ENCODE measurements at places on chromosomes 4 and X. TPM values are rescaled to one million over a fixed set of nuclear protein-coding genes. Genes with fewer than 3 reads are reported as not detected.

- no peak for DNase-seq
Observed at GRCh38 chrX:32995427-32995826, 215.9 kb downstream of the DMD start.

GRCh38 chrX:153327561-153327960, 6.0 kb upstream of the PNMA6F start:
- no peak for DNase-seq

DNA sequence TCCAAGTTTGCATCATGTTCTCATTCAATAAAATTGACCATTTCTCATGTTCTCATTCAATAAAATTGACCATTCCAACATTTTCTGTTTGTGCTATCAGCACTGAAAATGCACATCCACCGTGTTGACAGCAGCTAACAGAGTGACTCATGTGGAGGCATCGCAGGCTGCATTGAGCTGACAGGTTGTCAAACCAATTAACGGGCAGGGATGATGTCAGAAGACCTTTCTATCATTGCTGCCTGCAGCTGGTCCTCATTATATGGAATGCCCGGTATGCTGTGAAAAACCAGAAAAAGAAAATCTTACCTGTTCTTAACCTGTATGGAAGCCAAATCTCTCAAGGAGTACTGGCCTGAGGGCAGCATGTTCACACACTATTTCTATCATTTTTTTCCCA, 202.0 kb downstream of the SMIM20 start:
- no peak for DNase-seq

DNA sequence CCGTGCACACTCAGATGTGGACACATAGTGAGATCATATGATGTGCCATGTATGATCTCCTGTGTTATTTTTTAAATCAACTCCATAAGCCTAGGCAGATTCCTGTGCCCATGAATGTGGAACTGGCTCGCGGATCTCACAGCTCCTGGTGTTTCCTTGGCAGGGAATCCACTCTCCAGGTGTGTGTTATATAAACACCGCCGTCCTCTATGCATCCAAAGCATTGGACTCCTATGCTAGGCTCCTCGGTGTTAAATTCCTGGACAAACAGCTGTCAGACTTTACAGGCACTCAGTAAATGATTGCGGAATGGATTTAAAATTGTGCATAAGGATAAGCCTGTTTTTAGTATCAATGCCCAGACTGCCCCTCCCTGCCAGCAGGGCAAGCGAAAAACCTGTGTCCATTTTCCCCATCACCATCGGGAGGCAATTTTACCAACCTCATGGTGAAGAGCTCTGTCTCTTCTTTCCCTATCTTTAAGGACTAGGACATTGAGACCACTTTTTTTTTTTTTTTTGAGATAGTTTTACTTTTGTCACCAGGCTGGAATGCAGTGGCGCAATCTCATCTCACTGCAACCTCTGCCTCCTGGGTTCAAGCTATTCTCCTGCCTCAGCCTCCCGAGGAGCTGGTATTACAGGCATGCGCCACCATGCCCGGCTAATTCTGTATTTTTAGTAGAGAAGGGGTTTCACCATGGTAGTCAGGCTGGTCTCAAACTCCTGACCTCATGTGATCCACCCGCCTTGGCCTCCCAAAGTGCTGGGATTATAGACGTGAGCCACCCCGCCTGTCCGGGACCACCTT, 23.6 kb upstream of the GPR78 start:
- no peak for DNase-seq

The REELD1 gene
- total RNA-seq: not detected

- DNase-seq: no peak
Observed at GRCh38 chrX:132071254-132071653, 48.2 kb downstream of the STK26 start.

GRCh38 chrX:96861218-96861617, 22.5 kb upstream of the RPA4 start:
- DNase-seq: no peak

The AFF2 gene
- total RNA-seq: 2.0 TPM

DNA sequence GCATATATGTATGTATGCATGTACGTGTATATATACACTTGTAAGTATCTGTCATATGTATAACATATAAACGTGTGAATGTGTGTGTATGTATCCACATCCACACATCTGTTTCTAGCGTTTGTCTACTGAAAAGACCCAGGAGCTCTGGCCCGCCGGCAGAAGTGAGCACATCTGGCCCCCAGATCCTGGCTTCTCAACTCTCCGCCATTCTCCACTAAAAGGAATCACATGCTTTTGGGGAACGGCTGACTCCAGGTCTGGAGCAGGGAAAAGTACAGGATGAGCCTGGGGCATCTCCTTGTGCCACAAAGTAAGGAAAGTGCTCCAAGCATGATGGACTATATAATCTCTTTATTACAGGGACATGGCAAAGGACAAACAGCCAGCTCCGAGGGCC, 143.7 kb downstream of the AFAP1 start:
- no peak for DNase-seq

The C4orf50 gene
- 0.07 TPM for total RNA-seq

DNA sequence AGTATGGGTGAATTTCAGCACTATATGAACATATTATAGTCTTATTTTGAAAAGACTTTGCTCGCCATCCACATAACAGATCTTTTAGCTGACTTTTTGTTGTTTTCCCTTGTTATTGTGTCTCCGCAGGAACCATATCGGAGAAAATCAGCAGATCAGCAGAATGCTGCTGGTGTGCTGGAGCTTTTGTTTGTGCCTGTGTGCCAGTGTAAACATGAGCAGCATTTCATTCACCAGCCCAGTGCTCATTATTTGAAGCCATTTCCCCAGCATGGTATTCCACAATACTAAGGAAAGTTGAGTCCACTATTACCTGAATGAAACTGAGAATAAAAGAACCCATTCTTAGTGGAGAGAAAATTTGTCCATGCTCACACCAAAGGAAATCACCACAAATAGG, 261.8 kb upstream of the ARX start:
- DNase-seq: no peak
